HFF-Myc (cell line): ENCODE measurements at places on chromosomes 4 and X.
A peak's percentile ranks its signal among the peaks of the same experiment; 100 is the strongest.

DNA sequence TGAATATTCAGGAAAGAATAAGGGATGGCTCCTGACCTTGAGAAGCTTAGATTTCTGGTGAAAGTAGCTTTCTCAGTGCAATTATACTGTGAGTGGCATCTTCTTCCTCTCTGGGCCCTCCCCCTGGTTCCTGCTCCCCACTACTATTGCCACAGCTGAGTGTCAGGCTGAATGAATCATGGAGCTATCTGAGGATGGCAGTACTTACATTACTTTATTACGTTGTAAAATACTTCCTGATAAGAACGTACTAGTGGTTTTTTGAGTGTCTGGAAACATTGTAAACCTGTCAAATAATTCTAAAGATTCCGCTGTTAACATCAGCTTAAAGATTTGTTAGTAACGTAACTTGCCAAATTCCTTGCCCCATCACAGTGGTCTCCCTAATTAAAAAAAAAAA is 36.2 kb downstream of the ARHGAP10 start:
- no peak for DNase-seq

DNA sequence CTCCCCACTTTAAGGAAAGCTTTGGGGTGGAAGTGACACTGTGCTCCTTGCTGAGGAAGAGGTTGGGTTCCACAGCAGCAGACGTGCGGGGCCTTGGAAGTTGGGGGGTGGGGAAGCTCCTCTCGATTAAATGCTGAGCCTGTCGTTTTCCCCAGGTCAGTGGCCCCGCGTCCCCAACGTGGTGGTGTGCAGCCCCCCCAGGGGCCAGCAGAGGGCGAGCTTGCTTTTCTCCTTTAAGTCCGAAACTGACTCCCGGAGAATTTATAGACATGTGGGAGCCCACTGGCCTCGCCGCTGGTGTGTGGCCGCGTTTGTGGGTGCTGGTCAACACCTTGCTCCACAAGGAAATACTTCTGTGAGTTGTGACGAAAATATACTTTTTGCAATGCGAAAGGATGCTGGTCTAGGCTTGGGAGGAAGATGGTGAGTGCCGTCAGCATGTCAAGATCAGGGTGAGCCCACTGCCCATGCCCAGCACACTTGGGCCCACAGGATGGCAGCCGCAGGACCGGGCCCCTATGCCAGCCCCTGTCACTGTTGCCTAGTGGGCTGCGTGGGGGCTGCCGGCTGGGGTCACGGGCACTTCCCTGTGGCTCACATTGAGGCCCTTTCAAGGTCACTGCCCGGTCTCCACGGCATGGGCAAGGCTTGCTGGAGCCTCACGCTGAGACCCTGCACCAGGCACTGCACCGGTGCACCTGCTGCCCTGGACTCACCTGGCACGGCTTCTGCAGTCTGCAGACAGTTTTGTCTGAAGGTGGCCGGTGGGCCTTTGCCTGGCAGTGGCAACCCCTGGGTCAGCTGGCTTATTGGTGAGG is 9.4 kb downstream of the UVSSA start:
- DNase-seq = no peak

- DNase-seq = no peak
Measured at GRCh38 chr4:176883108-176883550, 90.4 kb upstream of the VEGFC start.

DNA sequence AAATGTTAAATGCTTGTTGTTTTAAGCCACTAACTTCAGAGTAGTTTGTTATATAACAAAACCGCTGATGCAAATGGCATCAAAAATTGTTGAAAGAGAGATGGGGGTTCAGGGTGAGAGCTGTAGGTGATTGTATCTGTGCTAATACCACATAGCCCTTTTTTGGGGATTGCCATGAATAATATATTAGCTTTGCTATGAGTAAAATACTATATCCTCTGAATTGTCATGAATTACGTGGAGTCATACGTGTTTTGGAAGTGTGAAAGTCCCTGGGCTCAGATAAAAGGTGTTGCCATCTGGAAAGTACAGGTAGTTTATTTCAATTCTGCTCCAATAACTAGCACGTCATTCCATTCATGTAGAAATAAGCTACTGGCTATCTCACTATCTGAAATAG is 30.6 kb downstream of the DYNLT3 start:
- no peak for DNase-seq

DNA sequence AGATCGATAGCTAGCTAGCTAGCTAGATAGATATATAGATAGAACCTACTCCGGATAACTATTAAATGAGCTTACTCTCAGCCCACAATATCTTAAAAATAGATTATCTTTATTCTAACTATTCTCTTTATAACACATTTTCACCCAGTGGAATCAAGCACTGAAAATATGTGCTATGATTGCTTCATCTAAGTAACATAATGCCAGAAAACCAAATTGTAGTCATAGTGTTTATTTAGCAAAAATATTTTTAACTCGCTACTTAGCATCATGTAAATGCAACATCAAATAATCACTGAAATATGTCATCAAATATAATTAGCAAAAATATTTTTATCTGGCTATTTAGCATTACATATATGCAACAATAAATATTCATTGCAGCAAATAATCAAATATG is 1.5 kb downstream of the TMEM156 start:
- DNase-seq = no peak

- no peak for DNase-seq
Measured at GRCh38 chr4:21726255-21726815, 222.2 kb downstream of the KCNIP4 start.

DNA sequence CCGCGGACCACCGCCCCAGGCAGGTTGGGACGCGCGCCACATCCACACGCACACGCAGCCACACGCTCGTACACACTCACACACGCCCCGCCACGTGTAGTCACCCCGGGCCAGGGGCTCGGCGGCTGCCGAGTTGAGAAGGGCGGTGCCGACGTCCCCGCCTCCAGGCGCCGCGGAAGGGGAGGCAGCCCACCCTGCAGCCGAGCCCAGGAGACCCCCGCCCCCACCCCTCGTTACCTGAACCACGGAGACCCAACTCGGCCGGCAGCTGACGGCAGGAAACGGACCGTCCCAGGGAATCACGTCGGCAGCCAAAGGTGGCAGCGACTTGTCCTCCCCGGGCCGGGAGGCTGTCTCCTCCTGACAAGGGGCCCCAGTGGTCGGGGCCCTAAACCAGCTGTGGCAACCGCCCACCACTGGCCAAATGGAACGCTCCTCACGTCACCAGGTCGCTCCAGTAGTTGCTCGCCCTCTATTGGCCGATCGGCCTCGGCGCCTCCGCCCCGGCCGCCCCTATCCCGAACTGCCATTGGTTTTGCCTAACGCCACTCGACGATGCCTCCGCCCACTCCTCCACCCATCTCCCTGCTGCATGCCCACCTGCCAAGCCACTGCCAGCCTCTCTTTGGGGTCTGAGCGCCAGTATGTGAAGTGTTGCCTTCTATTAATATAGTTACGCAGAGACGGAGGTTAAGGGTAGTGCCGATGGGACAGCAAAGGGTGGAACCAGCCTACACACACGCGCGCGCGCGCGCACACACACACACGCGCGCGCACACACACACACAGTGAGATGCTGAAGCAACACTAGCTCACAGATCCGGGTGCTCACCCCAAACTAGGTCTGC is at the start of gene ZDHHC9:
Gene ZDHHC9, minus strand, starts transcription at position 428 of the 848 bp plus-strand sequence. CDS start 1,941 bp downstream, outside the sequence.
- DNase-seq = peak; percentile 57

DNA sequence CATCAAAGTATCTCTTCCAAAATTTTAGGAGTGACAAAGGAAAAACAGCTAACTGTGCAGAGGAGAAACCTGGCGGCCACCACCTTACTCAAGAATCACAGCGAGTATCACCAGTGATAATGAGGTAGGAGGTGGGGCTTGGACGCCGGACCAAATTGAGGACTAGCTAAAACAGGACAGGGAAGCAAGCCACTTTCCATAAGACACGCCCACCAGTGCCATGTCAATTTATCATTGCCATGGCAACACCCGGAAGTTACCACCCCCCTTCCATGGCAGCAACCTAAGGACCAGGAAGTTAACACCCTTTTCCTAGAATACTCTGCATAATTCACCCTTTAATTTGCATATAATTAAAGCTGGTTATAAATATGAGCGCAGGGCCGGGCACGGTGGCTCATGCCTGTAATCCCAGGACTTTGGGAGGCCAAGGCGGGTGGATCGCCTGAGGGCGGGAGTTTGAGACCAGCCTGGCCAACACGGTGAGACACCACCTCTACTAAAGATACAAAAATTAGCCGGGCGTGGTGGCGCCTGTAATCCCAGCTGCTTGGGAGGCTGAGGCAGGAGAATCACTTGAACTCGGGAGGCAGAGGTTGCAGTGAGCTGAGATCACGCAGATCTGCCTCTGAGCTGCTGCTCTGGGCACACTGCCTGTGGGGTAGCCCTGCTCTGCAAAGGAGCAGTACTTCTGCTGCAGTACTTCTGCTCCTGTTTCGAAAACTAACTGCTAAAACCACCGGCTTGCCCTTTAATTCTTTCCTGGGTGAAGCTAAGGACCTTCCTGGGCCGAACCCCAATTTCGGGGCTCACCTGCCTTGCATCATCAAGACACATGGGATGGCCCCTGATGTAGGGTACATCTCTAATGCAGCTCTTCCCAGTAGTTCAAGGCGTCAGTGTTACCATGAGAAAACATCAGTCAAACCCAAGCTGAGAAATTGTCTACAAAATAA is 116.7 kb downstream of the HMX1 start:
- DNase-seq = no peak

DNA sequence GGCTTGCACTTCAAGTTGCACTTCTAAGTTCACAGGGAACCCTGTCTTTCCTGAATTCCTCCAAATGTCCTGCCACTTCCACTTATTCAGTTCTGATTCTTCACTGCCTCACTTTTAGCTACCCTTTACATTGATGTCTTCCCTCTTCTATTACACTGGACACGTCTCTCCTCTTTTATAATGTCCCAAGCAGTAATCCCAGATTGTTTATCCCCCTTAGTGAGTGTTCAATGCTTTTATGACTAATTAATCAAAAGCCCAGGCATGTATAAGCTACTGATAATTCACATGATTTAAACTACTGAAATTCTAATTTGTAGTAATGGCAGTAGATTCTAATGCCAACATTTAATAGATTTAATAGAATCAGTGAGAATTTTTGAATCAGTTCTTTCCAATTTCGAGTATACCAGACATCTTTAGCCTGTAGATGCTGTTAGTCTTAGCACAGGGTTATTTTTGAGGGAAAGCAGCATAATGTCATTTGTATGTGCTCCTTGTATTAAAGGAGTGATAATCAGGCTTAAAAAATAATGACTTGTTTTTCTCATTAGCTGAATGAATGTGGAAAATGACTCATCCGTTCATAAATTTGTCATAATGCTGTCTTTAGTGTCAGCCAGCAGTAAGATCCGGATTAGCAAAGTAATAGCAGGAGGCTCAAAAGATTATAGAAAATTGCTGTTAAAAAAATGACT is 703.1 kb downstream of the CENPC start:
- no peak for DNase-seq

- no peak for DNase-seq
Measured at GRCh38 chr4:101414496-101414895, 67.2 kb upstream of the PPP3CA start.

- no peak for DNase-seq
Measured at GRCh38 chr4:66339007-66339406, 668.7 kb upstream of the EPHA5 start.

DNA sequence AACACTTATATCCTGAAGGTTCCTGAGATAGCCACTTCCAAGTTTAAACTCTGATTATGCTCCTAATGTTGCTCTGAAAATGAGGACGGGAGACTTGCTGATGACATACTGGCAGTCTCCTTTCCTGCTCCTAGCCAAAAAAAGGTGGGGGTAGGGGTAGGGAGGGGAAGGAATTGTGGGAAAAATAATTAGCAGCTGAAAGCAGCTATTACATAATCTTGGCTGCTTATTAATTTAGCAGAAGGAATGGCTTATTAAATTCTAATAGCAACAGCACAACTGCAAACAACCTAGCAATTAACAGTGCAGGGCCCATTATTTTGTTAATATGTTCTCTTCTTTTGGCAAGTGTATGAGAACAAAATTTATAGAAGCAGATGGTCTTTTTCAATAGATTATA is 2.0 kb upstream of the AP1S2 start:
- DNase-seq = no peak

DNA sequence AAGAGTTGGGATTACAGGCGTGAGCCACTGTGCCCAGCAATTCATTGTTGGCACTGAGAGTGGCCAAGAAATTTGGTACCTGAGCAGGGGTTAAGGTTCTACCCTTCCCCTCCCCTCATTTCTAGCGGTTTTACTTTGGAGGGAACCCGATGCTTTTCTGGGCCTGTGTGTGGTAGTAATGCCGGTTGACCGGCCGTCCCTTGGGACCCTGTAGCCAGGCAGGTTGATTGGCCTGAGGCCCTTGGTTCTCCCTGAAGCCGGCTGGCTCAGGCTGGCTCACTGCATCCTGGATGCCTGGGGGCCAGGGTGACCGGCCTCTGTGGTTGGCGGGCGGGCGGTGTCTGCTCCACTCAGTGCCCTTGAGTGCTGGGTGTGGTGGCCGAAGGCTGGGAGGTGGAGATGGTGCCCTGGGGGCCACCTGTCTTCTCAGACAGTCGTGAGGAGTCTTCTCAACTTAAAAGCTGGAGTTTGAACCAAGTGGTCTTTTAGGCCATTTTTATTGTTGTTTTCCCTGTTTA is 45.6 kb downstream of the RGS12 start:
- DNase-seq = no peak
